T47D (cell line): ENCODE measurements at places on chromosomes 4 and X.
A peak's percentile ranks its signal among the peaks of the same experiment; 100 is the strongest.

DNA sequence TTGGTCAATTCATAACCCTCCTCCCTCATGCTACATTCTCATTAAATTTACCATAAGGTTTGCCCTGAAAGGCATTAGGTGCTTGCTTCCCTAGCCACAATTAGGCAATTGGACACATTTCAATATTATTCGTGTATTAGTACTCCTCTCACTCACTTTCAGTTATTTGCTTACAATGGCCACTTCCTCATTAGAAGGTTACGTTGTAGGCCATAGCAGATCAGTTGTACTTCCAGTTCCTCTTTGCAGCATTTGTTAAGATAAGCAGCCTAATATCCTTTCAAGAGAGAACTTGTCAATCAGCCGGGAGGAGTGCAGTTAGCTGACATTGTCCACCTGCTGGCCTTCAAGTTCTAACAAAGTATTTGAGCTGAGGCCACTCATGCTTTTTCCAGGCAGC lies 1017.2 kb downstream of the PCDH7 start:
- no peak for DNase-seq

DNA sequence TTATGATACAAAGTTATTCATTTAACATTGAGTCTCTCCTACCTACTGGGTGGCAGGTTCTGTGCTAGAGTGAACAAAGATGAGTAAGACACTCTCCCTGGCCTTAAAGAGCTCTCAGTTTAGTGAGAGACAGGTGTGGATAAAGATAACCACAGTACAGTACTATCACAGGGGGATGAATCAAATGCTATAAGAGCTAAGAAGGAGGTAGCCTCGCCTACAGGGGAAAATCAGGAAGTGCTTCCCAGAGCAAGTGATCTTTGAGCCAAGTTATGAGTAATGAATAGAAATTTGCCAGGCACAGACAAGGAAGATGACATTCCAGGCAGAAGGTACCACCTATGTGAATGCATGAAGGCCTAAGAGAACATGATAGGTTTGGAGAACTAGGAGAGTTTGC lies 3.4 kb upstream of the IGBP1 start:
- no peak for DNase-seq

DNA sequence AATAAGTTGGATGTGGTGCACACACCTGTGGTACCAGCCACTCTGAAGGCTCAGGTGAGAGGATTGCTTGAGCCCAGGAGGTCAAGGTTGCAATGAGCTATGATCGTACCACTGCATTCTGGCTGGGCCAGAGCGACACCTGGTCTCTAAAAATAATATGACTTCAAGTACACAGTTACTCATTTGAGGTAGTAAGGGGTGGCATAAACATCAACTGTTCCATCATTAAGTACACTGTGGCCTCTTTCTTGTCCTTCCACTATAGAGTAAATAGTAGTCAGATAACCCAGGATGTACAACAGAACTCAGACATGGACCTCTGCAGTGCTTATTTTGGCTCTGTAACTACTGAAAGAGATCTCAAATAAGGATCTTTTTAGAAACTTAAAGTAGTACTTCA lies 10.6 kb downstream of the FAM9B start:
- DNase-seq = peak; percentile 2

DNA sequence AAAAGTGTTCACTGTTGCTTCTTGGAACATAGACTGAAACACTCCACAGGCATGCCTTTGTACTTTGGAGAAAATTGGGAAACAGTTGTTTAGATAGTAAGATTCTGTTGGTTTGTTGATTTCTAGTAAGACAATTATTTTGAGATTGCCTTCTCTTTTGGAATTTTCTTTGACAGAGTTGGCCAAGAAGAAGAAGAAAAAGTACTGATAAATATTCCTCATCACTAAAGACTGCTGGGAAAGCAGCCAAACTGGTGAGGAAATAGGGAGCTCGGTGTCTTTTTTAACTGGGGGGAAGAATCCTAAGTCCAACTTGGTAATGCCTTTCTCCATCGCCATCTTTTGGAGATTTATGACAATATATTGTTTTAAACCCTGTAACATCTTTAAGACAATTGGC lies 370.7 kb downstream of the GPAT3 start:
- DNase-seq = no peak

GRCh38 chrX:7132335-7133049 lies 15.0 kb upstream of the STS start:
- no peak for DNase-seq

- DNase-seq = no peak
Observed at GRCh38 chr4:140213116-140213515, 59.1 kb upstream of the MAML3 start.

DNA sequence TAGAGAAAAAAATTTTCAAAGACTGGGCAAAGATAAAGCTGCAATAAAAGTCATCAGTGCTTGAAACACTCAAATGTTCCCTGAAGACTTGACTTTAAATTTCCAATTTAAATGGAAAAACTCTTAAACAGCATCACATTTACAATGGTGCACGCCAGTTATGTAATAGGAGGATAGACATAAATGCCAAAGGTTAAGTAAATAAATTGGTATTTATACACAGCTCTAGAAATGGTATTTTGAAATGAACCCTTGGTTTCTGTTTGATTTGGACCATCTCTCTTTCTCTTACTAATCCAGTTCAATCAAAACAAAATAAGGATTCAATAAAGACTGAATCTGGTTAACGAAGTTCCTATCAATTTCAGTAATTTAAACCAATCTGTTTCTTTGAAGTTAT lies 272.6 kb downstream of the GPM6A start:
- no peak for DNase-seq

DNA sequence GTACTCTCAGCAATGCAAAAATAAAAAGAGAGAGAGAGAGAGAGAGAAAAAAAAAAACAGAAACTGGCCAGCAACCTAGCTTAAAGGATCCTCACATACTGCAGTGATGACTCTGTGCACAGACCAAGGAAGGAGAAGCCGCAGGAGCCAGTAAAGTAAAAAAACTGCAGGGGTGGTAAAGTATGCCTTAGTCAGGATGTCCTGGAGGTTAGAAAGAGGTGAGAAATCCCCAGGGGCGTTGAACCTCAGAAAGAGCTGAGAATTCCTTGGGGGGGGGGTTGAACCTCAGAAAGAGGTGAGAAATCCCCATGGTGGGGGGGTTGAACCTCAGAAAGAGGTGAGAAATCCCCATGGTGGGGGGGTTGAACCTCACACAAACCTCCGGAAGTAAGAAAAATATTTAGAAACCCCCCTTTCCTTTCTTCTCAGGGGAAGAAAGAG lies 48.0 kb downstream of the MAGEA9 start:
- DNase-seq = no peak

- DNase-seq = no peak
Observed at GRCh38 chr4:188107931-188108843, 1.2 kb downstream of the TRIML2 start.

DNA sequence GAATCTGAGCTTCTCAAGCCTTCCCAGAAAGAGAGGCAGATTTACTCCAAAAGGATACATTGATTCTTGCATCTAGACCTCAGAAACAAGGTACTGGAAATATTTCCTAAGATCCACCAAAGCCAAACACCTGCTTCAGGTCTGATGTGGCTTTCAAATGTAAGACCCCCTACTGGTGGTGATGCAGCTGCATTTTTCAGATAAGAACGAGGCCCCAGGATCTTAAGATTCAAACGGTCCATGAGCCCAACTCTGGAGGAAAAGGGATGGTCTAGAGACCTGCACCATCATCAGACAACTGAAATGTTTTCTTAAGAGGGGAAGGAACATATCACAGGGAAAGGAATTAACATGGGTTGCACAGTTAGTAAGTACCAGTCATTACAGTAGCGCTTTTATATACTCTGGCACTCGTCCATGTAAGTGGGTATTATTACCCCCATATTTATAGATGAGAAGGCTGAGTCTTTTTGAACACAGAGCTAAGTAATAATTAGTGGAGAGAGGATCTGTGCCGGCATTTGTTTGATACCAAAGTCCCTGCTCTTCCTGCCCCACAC lies 73.7 kb downstream of the LEF1 start:
- no peak for DNase-seq

- DNase-seq = peak; percentile 65
Observed at GRCh38 chr4:127586922-127587571, 45.7 kb upstream of the INTU start.

DNA sequence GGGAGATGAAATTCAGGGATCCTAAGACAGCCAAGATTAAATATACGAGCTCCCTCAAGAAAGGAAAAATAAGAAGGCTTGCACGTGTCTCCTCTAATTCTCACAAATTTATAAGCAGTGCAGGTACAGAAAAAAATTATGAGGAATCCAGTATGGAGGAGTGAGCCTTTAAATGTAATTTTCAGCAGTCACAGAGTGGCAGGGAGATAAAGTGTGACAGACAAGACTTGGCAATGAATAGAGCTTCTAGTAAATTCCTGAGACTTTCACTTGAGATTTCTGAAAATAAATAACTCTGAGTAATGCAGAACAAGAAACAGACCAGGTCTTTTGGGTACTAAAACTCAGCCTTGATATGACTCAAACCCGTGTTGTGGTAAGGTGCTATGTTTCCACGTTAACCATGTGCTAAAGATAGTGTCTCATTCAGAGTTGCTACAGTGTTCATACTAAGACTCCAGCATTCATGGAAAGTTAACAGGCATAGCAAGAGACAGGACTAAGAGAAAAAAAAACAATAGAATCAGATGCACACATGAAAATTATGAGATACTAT lies 119.8 kb downstream of the SPOCK3 start:
- DNase-seq = no peak

DNA sequence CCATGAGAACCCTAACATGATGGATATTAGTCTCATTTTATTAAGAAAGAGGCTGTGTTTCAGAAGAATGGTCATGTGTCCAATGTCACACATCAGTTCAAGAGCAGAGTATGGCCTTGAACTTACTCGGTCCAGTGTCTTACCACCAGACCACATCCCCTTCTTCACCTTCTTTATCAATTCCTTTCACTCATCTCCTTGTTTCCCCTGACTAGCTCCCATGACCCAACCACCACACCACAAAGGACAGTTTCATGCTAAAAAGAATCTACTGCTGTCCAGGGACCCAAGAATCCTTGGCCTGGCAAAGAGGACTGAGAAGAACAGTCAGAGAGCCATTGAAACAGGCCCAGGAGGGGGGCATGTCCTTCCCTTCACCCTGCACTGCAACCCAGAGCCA lies 33.6 kb upstream of the MSN start:
- no peak for DNase-seq

DNA sequence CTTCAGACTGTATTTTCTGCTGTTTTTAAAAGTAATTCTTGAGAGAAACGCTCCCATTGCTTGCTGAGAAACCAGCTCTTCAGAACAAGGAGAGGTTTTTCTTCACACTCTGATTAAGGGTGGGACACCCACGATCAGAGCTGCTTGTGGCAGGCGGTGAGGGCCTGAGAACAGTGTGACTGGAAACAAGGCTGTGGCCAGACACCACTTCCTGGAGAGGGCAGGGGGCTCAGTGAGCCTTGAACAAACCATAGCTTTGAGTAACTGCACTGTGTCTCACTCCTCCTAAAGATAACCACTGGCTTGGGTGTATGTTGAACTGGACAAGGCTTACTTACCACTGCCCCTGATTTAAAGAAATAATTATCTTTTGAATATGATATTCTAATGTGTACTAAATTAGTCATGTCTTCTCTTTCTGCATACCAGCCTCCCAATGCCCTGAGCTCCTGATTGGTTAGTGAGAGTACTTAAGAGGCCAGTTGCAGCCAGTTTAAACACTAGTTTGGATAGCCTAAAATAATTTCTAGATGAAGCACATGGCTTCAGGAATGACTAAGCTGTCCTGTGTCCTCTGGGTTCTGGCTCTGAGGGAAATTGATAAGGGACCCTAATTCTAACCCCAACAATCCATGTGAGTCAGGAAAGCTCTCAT lies 3.7 kb upstream of the GPR82 start:
- DNase-seq = no peak

- no peak for DNase-seq
Observed at GRCh38 chrX:103552236-103552635, 32.9 kb upstream of the RAB40A start.

DNA sequence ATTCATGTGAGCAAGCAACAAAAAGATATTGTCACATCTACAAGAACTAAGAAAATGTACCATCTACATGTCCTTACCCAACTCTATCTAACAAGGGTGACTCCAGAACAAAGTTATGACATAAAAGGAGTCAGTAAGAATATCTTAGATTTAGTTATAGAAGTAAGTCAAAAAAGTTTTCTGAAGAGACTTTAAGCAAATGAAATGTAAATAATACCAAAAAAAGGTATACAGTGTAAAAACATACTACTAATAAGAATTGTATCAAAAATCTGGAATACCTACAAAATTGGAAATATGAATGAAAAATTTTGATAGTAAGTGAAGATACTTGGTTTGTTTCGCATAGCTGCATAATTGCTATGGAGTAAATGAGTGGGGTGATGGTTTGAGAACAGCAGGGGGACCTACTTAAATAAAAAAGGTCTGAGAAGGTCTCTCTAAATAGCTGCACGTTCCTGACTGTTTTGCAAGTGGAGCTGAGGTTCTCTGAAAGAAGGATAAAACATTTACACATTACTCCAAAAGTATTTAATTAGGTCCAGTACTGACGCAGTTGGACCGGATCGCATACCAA lies 51.0 kb upstream of the ENPP6 start:
- DNase-seq = no peak

DNA sequence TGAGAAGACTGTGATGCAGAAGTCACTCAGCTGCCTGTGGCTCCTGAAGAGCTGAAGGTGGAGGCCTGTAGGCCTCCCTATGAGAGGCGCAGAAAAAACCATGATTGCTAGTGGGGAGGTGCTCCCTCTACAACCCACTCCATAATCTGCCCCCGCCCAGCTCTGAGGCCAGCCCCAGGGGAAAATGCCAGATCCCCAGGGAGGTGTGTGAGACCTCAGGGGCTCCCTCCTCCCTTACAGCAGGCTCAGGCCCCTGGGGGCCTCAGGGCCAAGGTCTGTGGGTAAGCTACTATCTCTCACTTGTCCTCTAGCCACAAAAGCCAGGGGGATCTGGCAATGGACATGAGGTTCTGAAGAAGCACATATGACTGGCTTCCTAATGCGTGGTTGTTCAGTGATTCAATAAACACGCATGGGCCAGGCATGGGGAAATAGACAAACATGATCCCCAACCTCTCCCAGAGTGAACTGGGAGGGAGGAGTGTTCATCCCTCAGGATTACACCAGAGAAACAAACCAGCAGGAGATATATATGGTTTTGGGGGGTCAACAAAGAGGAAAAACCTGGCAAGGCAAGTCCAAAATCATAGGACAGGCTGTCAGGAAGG lies 51.0 kb upstream of the MTM1 start:
- DNase-seq = no peak

- DNase-seq = no peak
Observed at GRCh38 chr4:101356928-101357327, 9.6 kb upstream of the PPP3CA start.

GRCh38 chr4:139605516-139605915 lies 49.5 kb upstream of the SETD7 start:
- no peak for DNase-seq

GRCh38 chrX:131262200-131262599 lies 26.9 kb downstream of the IGSF1 start:
- DNase-seq = no peak

- DNase-seq = peak; percentile 69
Observed at GRCh38 chr4:25723409-25723808, 67.8 kb downstream of the SLC34A2 start.

- DNase-seq = no peak
Observed at GRCh38 chr4:85222561-85222960, 252.4 kb upstream of the ARHGAP24 start.

- DNase-seq = no peak
Observed at GRCh38 chrX:84168574-84168973, 19.4 kb downstream of the RPS6KA6 start.
